Anterior cingulate cortex (tissue), 58 donors: ENCODE measurements at places on chromosomes 12 and 14.

DNA sequence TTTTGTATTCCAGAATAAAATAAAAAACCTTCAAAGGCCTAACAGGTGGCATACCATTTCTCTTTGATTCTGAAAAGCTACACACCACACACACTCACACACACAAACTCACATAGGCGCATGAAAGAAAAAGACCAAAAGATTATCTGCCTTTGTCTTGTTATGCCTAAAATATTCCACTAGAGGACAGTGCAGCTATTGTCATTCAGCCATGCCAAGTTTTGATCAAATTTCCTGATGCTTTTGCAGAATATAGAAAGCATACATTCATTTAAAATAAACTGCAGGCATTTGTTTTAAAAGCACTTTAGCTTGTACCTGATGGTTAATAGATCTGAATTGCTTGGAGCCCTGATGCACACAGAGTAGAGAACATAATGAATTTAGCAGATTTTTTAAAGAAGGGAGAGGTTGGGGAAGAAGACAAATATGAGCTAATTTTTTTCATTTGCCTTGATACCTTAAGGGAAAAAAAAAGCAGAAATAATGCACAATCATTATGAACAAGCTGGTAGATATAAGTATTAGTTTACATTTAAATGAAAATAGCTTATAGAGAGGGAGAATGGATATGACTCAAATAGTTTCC, 1766.9 kb upstream of the SEL1L start:
- no peak for DNase-seq

- DNase-seq = peak; percentile 36
Measured at GRCh38 chr12:1836854-1837421, 16.6 kb downstream of the LRTM2 start.

DNA sequence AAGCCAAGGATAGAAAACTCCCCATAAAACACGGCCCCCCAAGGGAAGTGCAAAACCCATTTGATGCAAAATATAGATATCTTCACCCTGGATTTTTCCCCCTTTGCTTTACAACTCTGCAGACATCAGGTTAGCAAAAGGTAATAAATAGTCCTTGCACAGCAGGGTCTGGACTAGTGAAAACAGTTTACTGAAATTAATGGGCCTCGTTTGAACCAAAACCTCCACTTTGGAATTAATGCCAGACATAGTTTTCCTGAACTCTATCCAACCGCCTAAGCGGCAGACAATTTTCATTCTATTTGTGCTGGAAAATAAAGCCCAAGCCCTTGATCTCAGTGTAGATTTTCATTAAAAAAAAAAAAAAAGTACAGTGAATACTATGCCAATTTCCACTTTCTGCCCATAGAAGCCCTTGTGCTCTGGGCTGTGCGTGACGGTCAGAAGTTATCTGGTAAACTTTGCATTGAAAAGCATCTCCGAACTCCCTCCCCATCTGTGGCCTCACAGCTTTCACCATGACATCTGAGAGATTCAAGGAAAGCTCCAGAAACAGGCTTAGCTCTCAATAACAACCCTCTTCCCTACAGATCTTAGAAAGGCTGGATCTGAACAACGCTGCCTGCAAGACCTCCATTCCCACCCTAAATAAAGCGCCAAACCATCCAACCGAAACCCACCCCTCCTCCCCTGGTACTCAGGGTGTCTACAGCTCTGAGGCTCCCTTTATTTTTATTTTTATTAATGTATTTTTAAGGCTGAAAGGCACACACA, 11.0 kb upstream of the IRF2BPL start:
- DNase-seq = no peak

DNA sequence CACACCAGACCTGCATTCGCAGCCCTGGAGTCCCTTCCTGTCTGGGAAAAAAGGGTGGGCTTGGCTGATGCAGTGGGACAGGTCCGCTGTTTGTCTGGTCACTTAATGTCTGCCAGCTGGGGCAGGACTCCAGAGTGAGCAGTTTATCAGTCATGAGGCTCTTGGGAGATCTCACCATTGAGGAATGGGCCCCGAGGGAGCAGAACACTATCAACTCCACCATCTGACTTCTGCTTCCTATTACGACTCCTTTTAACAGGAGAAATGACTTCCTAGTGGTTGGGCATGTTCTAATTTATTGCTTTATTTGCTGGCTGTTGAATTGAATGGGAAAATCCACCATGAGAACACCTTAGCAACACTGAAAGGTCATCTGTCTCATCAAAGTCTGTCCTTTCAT, 182.5 kb upstream of the RASSF8 start:
- no peak for DNase-seq

DNA sequence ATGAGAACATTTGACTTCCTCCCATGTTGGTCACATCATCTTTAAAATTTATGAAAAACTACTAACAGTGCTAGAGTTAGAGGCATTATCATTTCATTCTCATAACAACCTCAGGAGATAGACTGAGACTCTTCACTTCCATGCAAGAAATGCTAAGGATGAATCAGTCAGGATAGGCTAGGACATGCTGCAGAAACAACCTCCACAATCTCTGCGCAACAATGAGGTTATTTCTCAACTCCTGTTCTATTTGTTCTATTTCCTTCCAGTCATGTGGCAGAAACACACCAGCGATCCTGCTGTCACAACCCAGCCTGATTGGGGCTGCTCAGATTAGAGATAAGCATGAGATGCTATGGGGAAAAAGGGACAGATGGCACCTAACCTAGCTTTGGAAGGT, 49.0 kb upstream of the TMEM263 start:
- DNase-seq = no peak

DNA sequence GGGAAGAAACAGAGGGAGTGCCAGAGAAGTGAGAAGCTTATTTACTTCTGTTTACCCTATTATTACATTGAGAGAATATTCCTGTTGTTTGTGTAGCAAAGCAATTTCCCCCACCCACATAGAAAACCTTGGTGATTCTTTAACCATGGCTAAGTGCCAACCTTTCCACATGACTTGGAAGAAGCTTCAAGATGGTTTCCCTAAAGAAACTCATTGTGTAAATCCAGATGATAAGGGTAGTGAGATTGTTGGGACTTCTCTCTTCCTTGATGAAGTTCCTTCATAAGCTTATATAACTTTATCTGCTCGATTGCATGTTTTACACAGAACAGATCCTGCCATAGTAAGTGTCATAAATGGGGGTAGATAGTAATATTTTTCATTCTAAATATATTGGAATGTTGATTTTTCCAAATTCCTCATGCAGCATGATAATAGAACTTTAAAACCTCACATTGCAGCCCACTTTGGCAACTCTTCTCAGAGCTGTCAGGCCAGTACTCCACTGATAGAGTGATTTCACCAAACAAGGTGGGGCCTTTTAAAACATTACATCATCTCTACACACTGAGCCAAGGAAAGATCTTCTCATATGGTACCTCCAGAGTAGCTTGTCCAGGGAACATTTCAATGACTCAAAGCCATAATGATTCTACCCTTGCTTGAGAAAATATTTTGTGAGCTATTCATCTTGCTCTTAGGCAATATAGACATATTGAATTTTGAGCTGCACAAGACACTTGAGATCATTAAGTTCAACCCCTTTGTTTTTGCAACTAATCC, 47.8 kb upstream of the KIF21A start:
- no peak for DNase-seq

- DNase-seq = no peak
Measured at GRCh38 chr12:50050410-50051098, 6.8 kb upstream of the ASIC1 start.

- no peak for DNase-seq
Measured at GRCh38 chr12:123449249-123449733, 8.6 kb upstream of the SNRNP35 start.

DNA sequence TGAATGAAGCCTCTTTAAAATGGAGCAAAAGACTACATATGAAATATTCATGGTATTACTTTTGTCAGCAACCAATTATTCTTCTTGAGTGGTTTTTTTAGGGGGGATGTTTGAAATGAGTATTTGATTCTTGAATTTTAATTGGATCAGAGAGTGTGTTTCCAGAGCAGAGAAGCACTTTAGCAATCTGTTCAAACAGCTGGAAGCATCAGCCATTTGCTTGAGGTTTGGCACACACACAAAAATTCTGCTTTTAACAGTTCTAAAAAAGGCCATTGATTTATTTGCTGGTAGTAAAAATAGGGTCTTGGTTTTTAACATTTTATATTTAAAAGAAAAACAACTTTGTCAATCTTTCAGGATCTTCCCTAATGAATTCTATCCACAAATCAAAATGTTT, 292.7 kb downstream of the LRFN5 start:
- no peak for DNase-seq

DNA sequence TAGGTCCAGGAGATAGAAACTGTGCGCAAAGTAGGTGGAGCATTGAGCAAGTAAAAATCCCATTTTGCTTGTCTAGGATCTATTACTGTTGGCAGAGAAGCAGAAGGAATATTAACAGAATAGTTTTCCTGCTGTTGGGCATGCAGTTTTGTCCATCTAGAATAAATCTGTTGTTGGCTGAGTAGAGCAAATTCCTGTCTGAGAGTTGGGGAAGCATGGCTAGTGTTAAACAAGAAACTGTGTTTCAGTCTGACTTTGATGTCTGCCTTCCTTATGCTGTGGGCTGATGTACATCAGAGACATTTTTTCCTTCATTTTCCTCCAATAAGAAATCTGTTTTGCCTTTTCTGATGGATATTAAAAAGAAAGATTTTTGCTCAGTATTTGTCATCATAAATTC, 98.2 kb downstream of the RAD52 start:
- DNase-seq = no peak

- no peak for DNase-seq
Measured at GRCh38 chr12:8637244-8637643, 24.6 kb upstream of the AICDA start.

GRCh38 chr12:119389687-119390086, 55.2 kb downstream of the CCDC60 start:
- DNase-seq = no peak

- no peak for DNase-seq
Measured at GRCh38 chr12:48446161-48446776, 26.1 kb upstream of the ANP32D start.

DNA sequence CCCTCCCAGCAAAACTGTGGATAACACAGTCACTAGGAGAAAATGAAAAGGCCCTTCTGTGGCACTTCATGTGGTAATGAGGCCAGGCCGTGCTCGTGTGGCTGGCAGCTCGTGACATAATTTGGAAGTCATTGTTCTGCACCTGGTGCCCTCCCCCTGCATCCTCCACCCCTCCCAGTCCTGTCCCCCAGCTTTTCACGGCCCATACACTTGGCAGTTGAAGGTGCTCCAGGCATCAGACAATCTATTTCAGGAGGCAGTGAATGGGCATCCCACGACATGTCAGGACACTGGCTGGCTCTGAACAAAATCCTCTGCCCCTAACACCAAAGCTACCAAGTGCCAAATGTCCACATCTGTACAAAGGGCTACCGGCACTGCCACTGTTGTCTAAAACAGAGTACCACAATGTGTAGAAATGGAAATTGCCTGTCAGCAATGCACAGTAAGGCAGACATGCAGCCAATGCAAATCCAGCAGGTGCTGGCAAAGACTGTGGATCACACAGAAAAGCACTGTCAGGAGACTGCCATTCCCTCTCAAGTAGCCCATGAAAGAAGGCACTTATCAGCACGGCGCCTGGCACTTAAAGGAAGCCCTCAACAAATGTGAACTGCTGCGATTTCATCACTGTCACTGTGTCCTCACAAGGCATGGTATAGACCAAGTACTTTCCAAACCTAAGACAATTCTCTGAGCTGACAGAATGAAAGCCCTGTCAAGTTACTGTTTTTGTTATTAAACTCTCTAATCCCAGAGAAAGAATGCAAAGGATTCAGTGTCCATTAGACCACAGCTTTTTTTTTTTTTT, 39.1 kb downstream of the CORO1C start:
- peak; percentile 68 for DNase-seq

GRCh38 chr12:65229441-65229840, 49.0 kb upstream of the MSRB3 start:
- DNase-seq = no peak

DNA sequence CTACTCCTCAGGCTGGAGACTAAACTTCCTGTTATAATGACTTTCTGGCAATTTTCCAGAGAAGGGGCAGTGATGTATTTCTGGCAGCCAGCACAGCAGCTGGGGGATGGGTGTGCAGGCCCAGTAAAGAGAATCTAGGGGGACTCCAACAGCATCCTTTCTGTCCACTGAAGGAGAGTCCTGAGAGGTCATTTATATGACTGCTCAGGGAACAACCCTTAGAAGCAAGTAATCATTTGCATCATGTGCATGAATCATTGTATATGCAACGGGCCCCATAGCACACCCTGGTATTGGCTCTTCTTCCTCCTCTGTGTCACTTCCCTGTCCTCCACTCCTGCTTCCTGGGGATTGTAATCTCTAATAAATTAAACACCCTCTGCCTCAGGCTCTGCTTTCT, 493.8 kb downstream of the RPS29 start:
- DNase-seq = no peak

DNA sequence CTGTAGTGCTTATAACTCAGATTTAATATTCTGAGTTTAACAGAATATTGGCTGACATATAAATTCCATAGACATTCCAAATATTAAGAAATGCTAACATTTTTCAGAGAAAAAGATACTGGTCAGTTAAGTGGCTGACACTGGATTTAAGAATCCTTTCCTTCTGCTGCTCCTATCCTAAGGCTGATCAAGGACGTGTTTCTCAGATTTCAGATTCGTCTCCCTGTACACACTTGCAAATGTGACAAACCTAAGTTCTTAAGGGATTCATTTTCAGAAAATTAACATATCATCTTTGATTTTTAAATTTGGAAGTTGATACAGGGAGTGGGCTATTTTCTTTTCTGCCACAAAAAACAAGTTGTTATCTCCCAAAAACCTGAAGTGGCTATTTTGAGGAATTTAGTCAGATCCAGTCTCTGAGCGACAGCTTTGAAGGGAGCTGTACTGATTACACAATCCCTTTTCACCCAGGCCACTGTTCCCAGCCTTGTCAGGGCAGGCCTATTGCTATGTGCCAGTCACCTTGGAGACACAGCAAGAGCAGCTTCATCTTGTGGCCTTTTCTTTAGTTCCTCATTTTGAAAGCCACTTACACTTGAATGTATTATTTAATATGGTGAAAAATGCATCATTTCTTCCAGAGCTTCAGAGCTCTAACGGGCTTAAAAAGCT, 370.6 kb downstream of the KCNH5 start:
- DNase-seq = no peak
